ENCODE measurements at places on chromosomes 7 and 10.

GRCh38 chr7:90081621-90082020, 72.6 kb upstream of the STEAP1 start:
- DNase-seq: no peak

DNA sequence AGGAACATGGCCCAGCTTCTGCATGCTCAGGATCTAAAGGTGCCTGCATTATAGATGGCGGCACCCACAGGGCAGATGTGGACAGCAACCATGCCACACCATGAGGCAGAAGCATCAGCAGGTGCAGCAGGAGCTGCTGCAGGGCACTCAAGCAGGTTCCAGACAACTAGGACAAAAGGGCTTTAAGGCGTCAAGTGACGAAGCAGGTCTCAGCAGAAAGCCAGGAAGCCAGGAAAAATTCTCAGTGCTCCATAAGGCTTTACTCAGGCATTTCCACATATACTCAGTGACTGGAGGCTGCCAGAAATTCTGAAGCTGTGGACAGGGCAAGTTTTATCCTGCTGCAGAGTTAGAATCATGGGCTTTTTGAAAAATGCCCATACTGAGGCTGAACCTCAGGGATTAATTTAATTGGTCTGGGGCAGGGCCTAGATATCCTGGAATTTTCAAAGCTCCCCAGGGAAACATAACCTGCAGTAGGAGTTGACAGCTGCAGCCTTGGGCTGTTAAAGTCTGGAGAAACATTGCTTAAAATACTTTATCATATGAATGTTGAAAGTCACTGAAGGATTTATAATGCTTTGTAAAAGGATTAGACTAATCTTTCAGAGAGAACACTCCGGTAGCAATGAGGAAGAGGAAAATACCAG, 68.1 kb upstream of the RNF148 start:
- no peak for DNase-seq

DNA sequence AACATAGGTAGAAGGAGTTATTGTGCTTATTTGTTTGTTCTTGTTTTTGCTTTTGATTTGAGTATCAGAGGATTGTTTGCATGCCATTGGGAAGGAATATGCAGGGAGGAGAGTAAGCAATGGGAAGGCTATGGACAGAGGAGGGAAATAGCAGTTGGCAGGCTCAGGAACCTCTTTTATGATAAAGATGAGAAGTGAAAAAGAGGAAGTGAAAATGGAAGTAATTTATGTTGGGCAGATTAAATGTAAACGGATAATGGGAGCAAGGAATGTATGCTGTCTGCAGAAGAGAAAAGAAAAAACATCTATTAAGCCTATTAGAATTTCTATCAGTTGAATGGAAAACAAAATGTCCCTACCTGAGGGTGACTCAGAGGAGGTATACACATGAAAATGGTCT, 90.1 kb upstream of the NPSR1 start:
- no peak for DNase-seq

- DNase-seq: no peak
These were observed 570.2 kb downstream of the PARD3 start for GRCh38 chr10:34244756-34245484.

- DNase-seq: no peak
These were observed 17.4 kb upstream of the IKZF1 start for GRCh38 chr7:50287129-50287528.

DNA sequence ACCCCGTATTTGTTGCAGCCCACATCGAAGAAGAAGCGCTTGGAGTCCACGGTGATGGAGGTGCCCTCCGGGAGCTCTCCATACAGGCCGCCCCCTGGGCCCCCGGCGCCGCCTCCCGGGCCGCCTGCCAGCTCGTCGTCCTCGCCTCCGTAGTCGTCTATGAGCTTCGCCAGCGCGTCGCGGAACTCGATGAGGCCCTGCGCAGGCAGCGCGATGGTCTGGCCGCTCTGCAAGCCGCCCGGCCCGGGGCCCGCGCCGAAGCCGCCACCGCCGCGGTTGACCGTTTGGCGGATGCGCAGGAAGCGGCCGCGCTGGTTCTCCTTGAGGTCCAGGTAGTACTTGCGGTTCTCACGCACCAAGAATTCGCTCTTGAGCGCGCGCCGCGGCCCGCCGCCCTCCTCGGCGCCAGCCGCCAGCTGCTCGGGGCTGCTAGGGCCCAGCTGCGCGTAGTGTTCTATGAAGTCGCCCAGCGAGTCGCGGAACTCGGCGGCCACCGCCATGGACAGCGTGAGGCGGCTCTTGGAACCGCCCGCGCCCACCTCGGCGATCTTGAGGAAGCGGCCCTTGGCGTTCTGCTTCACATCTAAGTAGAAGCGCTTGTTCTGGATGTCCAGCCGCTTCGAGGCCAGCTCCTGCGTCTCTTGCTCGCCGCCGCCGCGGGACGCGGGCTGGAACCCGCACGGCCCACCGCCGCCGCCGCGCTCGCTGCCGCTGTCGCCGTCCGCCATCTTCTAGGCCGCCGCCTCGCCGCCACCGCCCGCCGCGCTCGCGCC, 523 bp downstream of the PURB start:
- peak; percentile 51 for DNase-seq

GRCh38 chr10:17227367-17228090, 512 bp upstream of the VIM start:
- DNase-seq: no peak

GRCh38 chr10:130023454-130024230, 59.6 kb upstream of the EBF3 start:
- no peak for DNase-seq

- DNase-seq: no peak
These were observed 119.9 kb downstream of the CNOT4 start for GRCh38 chr7:135389971-135390370.

DNA sequence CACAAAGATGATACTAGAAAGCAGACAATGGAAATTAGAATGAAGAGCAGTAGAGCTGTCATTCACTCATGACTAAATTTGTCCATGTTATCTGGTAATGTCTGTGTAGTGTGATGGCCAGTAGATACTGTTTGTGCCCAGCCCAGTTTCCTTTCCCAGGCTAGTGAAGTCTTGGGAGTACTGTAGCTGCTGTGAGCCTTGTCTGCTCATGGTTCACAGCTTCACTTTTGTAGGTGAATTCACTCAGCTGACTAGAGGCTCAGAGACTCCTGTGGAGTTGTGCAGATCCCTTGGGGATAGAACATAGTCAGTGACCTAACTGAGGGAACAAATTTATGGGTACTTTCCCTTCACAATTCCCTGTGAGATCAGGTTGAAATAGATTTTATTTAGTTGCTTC, 572.5 kb downstream of the ARL4A start:
- no peak for DNase-seq

DNA sequence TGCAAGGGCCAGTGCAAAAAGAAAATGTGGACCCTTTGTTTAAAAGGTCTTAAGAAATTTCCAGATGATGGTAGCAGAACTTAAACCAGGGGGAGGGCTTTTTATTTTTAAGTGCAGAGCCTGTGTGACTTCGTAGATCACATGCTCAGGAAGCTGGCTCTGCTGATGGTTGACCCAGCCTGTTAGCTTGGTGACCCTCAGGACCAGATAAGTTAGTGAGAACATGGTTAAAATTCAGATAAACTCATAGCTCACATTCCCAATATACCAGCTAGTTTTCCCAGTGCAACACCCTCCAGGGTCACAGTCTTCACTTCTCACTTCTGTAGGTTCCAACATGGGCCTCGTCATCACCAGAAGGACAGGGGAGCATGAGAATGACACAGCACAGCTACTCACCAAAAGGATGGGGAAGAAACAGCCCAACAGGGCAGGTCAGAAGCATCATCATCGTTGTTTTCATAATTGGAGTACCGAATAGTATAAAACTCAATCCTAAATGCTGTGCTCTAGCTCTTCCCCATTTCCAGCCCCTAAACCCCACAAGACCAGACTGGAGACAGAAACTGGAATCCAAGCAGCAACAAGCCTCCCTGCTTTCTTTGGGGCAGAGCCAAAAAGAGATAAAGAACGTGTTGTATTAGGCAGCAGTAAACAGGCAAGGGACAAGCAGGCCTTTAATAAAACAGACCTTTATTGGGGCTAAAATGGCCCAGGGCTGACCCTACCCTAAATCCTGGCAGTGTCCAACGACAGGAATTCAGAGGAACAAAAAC, 102.2 kb upstream of the ANKRD1 start:
- no peak for DNase-seq

- DNase-seq: no peak
These were observed 371.0 kb downstream of the FRMD4A start for GRCh38 chr10:13959443-13960359.

DNA sequence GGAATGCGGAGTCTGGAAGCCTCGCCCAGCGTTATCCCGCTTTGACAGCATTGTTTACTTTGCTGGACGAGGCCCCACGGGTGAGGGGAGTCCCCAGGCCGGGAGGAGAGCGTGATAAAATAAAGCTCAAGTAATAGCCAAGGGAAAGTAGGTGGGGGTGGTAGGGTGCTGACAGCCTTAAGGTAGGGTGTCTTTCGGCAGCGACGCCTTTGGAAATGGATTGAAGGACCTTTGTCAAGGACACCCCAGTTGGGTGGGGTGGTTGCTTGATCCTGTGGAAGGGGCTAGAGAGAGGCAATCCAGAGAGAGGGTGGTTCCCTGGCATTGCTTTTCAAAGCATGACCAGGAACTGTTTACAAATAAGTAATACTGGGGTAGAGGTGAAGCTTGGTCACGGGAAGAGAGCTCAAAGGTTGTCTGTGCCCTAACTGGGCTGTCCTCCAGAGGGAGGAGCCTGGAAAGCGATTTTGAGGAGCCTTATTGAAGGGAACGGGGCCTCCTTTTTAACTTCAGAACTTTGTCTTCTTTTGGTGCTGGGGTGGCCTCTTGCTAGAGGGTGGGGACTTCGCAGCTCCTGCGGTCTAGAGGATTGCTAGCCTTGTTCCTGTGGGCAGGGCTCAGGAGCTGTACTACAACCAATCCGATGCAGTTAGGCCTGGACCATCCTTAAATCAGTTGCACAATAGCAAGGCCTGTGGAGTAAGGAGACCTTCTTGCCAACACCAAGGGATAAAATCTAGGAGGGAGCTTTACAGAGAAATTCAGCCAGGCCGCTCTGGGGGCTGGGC, 1.3 kb downstream of the EIF4EBP2 start:
- DNase-seq: no peak

GRCh38 chr7:151410405-151411390, 860 bp upstream of the WDR86 start:
- no peak for DNase-seq

DNA sequence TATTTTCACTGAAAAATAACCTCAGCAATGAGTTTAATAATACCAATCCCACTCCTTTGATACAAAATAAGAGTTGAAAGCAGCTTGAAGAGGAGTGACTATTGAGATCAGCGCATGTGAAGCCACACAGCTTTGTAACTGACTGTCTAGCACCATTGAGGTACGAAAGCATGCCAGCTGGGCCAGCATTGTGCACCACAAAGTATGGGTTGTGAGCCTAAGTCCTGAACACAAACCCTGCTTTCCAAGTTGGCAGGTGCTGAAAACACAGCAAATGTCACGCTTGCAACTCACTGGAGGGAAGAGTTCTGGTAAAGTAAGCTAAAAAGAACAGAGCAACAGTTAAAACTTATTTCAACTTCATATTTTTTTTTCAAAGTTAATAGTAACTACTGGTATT, 4.0 kb upstream of the FAM53B start:
- no peak for DNase-seq

DNA sequence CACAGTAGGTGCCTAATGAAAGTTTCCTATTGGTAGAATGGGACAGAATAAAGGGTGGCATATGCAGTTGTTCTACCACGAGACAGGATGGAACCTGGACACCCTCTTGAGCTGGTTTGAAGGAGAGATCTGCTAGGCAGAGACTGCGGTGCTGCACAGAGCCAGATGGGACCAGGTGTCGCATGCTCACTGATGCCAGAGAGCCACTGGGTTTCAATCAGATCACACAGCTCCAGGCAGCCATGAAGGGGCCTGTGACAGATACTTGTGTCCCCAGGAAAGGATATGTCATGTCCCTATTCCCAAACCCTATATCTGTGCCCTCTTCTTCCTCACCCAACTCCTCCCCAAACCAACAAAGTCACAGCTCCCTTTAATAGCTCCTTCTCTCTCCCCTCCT, 235.7 kb downstream of the PRPF18 start:
- no peak for DNase-seq

DNA sequence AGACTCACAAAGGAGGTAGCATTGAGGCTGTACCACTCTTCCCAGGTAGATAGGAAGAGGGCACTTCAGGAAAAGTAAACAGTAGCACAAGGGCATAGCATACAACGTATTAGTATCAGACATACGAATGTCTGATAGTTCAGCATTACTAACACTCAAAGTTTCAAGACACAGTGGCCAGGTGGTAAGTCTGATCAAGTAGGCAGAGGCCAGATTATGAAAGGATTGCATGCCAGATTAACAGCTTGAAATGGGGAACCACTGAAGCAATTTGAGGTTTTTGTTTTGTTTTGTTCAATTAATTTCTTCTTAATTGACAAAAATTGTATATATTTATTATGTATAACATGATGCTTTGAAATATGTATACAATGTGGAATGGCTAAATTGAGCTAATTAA, 45.7 kb upstream of the IL6 start:
- no peak for DNase-seq

- no peak for DNase-seq
These were observed 37.6 kb downstream of the ENTPD1 start for GRCh38 chr10:95793401-95794045.

DNA sequence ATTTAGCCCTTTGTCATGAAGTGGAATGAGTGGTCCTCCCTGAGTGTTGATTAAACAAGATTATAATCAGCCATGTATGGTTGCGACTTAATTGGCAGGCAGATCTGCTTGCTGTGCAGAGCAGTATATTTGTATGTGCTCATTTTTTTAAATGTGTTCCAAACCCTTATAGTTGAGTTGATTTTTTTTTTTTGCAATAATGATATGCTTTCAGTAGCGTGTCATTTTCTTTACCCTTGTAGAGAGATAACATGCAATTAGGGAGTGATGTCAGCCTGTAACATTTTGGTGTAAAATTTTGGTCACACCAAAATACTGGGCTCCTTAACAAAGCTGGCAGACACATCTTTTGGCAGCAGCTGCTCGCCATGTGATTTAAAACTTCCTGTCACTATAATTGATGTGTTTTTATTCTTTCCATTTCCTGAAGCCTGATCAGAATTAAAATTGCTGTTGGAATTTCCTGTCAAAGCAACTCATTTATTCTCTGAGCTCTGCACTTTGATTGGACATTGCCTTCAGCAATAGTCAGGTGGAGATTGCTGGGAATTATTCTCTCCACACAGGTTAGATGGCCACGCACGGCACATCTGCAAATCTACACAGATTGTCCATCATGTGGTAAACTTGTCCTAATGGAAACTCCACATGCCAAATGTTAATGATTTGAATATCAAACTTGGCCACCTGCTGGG, 125.3 kb downstream of the DYNC1I1 start:
- DNase-seq: no peak

- DNase-seq: no peak
These were observed 189.8 kb downstream of the HECW1 start for GRCh38 chr7:43302211-43302711.

- DNase-seq: no peak
These were observed 67.5 kb downstream of the PARP12 start for GRCh38 chr7:139995017-139995915.

GRCh38 chr7:111474723-111475418, 87.4 kb downstream of the IMMP2L start:
- DNase-seq: no peak

GRCh38 chr10:104218751-104219150, 13.4 kb downstream of the CFAP43 start:
- DNase-seq: no peak

- no peak for DNase-seq
These were observed 158.9 kb upstream of the STEAP4 start for GRCh38 chr7:88465600-88465999.
